ENCODE measurements at places on chromosomes 13 and 19.

- DNase-seq = no peak
Observed at GRCh38 chr19:58261600-58261967, 17.2 kb upstream of the ZNF8 start.

- no peak for DNase-seq
Observed at GRCh38 chr19:35404879-35405622, 34.2 kb downstream of the GPR42 start.

DNA sequence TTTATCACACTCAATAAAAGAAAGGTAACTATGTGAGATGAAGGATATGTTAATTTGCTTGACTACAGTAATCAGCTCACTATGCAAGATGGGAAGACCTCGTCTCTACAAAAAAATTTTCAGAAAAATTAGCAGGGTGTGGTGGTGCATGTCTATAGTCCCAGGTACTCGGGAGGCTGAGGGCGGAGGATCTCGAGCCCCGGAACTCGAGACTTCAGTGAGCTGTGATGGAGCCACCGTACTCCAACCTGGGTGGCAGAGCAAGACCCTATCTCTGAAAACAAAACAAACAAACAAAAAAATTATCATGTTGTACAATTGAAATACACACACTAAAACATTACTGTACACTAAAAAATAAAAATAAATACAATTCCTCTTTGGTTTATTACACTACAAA, 376.7 kb upstream of the KLHL1 start:
- DNase-seq = no peak

GRCh38 chr19:51750400-51751094, 1.1 kb downstream of the FPR1 start:
- DNase-seq = no peak

- no peak for DNase-seq
Observed at GRCh38 chr13:73603646-73604045, 530.6 kb downstream of the KLF12 start.

DNA sequence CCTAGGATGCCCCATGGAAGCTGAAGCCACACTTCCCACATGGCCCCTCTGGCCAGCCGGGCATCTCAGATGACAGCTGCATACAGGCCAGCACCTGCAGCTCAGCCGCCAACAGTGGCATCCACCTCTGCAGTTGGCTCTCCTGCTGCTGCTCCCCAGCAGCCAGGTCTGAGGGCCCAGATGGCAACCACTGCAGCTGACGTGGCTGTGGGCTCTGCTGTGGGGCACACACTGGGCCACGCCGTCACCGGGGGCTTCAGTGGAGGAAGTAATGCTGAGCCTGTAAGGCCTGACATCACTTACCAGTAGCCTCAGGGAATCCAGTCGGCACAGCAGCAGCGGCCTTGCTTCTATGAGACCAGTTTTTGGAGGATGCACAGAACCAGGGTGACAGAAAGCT, 45.3 kb upstream of the LSM14A start:
- DNase-seq = no peak

GRCh38 chr19:23101241-23101640, 15.6 kb upstream of the ZNF730 start:
- DNase-seq = no peak

GRCh38 chr19:44942067-44942571, at the start of gene APOC4:
APOC4 (plus strand) TSS chr19:44942237; CDS start chr19:44942278, 41 bp downstream.
- no peak for DNase-seq

DNA sequence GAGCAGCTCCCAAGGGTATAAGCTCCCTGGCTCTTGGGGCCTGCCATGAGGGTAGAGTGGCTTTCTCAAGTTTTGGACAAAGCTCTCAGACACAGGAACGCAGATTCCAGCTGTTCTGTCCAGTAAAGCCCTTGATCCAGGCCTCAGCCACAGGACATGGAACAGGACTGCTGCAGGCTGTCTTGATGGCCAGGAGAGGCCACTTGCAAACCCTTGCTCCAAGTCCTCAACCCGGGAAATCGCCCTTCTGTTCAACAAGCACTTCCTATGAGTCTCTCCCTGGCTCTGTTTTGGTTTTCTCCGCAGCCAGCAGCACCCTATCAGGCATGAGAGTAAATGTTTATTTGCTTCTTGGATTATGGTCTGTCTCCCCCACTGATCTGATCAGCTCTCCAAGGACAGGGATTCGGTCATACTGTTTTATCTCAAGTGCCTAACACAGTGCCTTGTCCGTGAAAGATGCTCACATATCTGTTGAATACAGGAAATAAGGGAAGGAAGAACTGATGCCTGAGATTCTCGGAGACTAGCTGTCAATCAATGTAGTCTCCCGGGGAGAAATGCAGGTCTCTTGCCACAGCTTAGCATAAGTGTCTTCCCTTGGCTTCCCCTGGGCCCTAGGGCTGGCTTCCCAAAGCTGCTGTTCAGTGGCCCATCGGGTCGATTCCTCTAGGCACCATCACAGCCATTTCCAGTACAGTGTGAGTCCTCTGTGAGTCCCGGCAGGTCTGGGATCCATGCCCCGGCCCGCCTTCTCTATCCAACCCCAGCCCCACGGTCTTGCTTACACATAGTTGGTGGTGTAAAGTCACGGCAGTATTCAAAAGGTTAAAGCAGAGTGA, 90.8 kb downstream of the TSHZ3 start:
- DNase-seq = no peak

DNA sequence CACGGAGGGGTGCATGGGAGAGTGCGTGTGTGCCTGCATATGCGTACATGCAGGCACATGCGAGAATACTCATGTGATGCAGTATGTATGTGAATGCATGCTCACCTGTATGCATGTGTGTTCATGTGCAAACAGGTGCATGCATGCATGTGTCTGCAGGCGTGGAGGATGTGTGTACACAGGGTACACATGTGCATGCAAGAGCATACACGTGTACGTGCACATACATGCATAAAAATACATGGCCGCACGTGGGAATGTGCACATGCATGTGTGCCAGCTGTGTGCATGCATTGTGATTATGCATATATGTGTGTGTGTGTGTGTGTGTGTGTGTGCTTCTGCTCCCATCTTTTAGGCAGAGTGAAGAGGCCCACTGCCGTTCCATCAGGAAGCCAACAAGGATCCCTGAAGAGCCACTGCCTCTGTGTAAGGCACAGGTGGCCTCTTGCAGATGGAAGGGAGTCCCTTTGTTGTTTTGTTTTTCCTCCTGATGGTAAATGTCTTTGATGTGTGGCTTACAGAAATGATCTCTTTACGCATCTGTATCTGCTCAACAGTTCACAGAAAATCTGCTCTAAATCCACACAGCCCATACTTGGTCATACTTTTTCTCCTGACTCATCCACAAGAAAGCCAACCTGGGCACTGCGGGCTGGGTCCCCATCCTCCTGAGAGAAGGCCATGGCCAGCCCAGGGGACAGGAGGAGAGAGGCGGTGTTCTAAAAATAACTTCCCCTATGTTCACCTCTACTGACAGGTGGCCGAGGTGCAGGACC, 50.7 kb downstream of the KLF2 start:
- DNase-seq = no peak

GRCh38 chr19:39194832-39195542, 1.8 kb upstream of the NCCRP1 start:
- peak; percentile 20 for DNase-seq

DNA sequence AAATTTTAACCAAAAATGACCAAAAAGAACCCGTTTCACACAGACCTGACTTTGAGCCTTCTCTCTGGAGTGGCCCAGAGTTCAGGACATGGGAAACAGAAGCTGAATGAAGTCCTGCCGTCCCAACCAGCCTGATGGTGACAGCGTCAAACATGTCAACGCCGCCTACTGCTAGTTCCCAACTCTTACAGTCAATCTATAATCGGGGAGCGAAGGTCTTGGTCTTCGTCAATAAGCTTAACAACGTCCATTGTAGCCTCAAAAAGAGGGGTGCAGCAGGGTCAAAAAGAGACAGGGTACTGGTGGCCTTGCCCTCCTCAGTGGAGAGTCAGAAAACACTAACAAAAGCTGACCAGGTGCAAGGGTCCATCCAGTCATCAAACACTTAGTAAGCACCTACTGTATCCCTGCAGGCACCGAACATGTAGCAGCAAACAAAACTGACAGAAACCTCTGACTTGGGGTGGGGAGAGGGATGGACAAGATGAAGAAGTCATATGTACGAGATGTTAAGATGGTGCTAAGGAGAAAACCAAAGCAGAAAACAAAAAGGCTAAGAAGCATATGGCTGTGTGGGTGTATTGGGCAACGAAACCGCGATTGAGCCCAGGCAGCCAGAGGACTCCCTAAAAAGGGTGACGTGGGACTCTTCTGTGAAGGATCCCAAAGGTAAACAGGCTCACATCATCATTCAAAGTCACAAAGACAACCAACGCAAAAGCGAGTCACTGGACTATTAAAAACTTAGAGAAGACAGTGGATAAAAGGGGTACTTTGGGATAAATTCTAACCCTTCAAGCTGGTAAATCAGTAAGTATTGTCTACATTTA, 12.0 kb downstream of the MLLT1 start:
- DNase-seq = no peak

- DNase-seq = no peak
Observed at GRCh38 chr13:74623761-74624160, 489.6 kb upstream of the KLF12 start.

DNA sequence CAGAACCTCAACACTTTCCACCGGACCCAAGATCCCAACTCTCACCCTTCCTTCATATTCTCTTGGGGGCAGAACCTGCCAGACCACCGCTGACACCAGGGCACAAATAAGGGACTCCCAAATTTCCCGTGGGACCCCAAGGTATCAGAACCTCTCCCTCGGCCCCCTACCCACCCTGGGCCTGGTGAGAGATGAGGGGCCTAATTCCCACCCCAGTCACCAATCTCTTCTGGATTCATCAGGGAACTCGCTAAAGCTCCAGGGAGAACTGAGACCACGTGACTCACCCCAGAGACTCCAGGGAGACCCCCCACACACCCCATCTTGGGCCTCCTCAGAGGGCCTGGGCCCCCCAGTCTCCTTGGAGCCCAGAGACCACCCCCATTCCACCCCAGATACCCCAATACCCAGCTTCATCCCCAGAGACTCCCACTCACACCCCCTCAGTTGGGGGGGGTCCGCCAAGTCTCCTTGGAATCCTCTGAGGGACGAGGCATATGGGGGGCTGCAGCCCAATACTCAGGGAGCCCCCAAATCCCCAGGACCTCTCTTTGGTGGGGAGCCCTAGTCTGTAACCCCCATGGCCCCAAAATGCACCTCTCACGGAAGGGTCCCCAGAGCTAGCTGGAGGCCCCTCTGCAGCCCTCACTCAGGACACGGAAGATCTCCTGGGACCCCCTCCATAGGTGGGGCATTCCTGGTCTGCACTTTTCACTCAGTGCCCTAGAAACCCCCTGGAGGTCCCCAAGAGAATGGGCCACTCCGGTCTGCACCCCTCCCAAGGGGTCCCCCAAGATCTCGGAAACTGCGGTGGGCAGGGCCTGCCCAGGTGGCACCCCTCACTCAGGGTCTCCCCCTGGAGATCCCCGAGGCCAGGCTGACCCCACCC, 1.6 kb downstream of the LMNB2 start:
- no peak for DNase-seq

DNA sequence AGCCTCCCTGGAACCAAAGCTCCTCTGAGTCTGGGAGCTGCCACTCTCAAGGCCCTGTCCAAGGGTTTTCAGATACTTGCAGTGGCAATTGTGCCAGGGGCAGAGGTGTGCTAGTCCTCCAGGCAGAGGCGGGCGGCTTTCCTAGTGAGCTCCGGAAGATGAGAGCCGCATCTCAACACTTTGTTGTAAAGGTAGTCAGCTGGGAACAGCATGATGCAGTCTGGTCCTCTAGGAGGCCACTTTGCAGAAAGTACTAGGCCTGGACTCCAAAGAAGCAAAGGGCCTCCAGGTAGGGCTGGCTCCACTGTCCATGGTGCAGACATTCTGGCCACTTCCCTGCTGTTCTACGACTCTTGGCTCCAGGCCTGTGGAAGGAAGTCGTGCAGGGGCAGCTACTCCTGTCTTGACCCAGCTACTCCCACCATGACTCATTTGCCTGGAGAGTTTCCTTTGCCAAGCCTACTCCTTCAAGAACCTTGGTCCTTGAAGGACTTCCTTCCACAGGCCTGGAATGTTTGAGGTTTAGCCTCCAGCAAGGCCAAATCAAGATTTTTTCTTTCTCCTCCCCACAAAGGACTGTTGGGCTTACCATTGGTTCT, 9.9 kb upstream of the ZNF536 start:
- no peak for DNase-seq

DNA sequence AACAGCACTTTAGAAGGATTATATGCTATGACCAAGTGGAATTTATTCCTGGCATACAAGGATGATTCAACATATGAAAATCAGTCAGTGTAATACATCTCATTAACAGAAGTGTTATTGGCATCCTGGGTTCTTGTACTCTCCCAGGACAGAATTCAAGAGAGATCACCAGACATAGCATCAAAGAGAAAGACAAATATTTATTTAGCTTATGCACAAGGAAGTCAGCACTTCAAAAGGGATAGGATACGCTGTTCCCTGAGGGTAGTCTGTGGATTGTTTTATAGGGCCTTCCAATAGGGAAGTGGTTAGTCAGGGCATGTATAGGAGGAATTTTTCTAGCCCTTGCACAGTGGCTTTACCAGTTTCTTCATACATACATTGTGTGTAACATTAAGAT, 1238.0 kb downstream of the PCDH17 start:
- DNase-seq = no peak

GRCh38 chr19:39365531-39365930, 23.3 kb downstream of the SAMD4B start:
- DNase-seq = no peak

DNA sequence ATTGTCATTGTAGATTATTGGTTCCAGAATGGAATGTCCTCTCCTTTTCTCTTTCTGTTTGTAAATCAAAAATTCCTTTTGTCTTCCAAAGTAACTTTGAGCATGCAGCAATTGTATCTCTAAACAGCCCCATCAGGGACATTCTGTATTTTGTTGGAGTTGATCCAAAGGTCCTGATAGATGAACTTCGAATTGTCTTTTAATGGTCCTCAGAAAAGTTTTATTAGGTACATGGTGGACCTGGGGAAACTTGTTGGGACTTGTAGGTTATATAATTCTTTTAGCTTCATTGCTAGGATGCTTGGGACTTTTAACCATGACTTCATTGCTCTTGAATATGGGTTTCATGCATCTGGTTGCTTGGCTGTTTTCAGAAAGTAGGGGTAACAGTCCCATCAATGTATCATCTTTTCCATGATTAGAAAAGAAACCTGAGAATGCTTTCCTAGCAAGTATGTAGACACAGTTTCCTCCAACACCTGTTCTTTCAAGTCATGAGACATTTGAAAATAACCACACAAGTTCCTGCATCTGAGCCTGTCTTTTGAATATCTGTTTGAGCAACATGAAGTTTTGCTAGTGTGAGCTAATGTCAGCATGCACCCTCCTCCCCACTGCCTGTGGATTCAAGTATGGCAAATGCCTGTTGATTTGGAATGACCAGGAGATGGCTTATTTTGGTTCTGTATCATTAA, 413.1 kb downstream of the KCNRG start:
- no peak for DNase-seq

- no peak for DNase-seq
Observed at GRCh38 chr13:58165617-58166016, 534.1 kb downstream of the PCDH17 start.

All from DMS79 treated with DMSO at 0.1 percent for 48 hours (cell line).